Adipocyte (in vitro differentiated cells): ENCODE measurements at places on chromosomes 4 and X.

DNA sequence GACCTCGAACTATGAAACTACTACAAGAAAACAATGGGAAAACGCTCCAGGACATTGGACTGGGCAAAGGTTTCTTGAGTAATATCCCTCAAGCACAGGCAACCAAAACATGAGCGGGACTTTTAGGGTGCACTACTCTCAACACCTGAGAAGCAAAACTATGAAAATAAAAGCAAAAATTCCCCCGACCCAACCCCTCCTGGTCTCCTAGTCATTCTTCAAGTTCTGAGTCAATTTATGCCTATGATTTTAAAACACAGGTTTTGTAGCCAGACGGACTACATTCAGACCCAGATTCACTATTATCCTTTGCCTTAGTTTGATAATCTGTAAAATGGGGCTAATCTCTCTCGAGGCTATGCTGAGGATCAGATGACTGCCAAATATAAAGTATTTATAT, 97.0 kb downstream of the SOWAHB start:
- DNase-seq = no peak

- no peak for DNase-seq
These were observed 30.7 kb upstream of the HPGD start for GRCh38 chr4:174553031-174553430.

GRCh38 chrX:129719931-129720530, 18.7 kb upstream of the XPNPEP2 start:
- no peak for DNase-seq

GRCh38 chr4:24674279-24674678, 89.9 kb upstream of the DHX15 start:
- no peak for DNase-seq

- no peak for DNase-seq
These were observed 10.3 kb upstream of the VSIG4 start for GRCh38 chrX:66050140-66050569.

DNA sequence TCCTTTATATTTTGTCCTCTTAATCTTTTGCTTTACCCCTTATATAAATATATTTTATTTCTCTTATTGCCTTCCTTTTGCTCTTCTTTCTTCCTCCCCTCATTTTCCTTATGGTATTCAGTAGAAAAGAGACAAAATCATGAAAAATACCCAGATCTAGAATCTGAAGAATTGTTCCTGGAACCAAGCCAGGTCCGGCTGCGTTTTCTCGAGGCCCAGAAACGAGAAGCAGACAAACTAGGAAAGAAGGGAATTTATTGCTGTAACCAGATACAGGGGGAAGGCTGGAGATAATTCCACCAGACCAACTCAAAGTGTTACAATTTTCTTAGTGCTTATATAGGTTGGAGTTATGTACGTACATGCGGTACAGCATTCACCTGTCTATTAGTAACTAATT, 328.7 kb downstream of the GABRG1 start:
- no peak for DNase-seq

DNA sequence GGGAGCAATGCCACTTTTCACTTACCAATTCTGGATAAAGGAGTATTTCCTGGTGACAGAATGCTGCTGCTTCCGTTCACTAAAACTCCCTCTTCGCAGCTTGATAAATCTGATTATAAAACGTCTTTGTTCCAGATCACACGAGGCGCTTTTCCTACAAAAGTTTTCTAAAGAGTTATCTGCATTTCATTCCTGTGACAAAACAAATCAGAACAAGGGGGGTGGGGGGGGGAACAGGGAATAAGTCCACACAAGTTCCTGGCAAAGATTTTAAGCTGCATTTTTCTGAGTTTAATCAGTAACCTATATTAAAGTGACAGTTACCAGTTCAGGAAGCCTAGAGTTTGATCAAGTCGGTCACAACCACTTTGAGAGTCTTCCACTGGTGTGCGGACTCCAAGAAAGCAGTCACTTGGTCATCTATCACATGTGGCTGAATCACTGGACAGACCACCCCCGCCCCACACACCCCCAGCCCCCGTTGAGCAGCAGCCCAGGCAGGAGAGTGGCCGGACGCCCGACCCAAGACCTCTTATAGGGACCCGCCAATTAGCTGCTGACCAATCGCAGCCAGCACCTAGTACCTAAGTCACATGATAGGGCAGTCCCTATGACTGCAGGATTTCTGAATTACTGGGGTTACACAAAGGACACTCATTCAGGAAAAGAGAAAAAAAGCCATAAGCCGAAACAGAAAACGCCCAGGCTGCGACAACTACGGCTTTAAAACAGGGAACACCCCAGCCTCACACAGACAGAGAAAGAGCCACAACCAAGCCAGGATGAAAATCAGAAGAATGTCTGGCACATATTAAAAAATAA, 569.3 kb upstream of the DIPK2B start:
- peak; percentile 87 for DNase-seq

DNA sequence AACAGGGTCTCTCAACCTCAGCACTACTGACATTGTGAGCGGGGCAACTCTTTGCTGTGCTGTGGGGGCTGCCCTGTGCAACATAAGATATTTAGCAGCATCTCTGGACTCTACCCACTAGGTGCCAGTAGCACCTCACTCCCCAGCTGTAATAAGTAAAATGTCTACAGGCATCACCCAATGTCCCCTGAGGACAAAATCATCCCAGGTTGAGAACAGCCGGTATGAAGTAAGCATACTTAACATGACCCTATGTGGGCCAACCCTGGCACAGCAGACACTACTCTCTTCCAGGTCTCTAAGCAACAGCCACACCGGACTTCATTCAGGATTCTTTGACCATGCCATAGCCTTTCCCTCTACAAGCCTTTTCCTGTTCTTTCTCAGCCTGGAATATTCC, 10.5 kb upstream of the MGST2 start:
- DNase-seq = peak; percentile 63

- DNase-seq = no peak
These were observed 133.4 kb downstream of the ADGRL3 start for GRCh38 chr4:61333490-61333889.

- DNase-seq = no peak
These were observed 11.5 kb downstream of the IGSF1 start for GRCh38 chrX:131277543-131278136.

DNA sequence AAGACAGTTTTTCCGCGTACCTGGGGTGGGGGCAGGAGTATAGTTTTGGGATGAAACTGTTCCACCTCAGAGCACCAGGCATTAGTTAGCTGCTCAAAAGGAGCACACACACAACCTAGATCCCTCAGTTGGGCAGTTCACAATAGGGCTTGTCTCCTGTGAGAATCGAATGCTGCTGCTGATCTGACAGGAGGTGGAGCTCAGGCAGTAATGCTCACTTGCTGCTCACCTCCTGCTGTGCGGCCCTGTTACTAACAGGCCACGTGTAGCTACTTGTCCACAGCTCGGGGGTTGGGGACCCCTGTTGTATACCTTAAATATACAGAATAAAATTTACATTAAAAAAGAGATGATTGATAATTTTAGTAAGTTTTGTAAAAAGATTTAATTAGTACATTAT, 191.5 kb downstream of the SLC7A11 start:
- DNase-seq = no peak

DNA sequence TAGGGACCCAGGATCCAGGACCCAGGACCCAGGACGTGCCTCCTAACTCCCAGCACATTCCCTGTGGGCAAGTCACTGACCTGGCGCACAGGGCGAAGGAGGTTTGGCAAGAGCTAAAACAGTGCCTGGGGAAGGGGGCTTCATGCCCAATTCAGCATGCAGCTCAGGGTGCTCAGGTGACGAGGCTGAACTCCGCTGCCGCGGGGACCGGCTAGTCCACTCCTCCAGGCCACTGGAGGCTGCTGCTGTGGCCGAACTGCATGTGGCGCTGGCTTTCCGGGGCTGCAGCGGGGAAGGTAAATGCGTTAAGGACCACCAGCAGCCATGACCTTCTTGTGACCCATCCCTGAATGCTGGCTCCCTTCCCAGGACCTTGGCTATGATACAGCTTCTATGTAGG, 4.9 kb upstream of the PIM2 start:
- no peak for DNase-seq

DNA sequence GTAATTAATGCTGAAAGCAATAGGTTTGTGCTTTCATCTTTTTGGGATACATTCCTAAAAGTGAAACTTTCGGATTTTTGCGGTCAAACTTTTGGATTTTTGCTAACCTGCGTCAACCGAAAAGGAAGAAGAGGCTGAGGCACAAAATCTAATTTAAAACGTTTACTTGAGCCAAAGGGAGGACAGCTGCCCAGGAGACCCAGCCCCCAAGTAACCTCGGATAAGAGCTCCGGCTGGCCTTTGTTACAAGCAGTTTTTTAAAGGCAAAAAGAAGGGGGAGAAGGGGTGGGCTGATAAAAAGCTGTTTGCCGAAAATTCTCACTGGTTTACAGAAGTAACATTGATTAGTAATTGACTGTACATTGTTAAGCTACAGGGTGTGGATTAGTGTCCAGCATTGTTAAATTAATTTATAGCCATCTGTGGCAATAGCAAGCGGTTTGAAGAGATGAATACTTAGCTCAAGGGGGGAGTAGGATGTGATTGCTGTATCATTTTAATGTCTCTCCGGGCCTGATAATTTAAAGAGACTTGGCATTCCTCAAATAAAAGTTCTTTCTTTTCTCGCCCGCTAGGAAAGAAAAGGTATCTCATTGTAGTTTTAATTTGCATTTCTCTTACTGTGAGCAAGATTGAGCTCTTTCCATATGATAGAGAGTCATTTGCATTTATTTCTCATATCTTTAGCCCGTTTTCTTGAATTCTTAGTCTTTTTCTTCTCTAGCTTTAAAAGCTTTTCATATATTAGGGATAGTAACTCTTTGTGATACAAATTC, 59.1 kb upstream of the USP9X start:
- peak; percentile 21 for DNase-seq

DNA sequence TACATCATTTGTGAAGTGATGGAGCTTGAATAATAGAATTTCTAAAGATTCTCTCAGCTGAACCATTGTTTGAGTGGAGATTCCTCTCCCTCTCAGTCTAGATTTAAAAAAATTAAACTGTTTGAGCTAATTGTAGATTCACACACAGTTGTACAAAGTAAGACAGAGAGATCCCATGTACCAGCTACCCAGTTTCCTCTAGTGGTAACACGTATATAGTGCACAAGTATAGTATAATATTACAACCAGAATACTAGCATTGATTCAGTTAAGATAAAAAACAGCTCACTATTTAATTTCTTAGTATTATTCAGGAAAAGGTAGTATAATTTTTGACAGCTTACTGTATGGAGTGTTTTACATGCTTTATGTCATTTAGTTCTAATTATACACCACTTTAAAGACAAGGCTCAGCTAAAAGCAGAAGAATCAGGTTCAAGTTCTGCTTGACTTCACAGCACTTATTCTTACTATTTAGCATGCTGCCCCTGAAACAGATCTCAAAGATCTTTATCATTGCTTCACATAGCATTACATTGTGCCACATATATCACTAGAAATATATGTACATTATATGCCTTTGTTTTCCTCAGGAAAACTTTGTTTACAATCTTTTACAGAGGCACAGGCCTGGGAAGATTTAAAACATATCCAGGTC, 136.1 kb downstream of the SNCA start:
- peak; percentile 29 for DNase-seq

DNA sequence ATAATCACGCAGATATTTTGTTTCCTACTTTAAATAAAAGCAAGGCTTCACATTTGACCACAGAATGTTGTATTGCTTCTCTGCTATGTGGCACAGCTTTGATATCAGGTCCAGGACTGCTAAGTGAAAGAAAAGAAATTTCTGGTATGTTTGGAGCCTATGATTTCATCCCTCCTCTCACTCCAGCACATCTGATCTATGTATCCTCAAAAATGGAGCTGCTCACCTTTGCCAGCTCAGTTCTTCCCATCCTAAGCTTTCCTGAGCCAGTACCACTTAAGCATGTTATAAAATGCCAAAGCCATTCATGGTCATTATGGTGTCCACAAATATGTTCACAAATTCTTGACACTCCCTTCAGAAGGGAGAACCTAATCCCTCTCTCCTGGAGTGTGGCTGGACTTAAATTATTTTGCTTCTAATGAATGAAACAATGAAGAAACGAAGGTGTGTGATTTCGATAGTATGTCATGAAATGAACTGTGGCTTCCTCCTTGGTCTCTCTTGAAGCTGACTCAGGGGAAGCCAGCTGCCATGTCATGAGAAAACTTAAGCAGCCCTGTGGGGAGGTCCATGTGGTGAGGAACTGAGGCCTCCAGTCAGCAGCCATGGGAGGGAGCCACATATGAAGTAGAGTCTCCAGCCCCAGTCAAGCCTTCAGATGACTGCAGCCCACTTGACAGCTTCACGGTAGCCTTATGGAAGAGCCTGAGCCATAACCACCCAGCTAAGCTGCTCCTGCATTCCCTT, 207.7 kb downstream of the MGST2 start:
- DNase-seq = peak; percentile 25

DNA sequence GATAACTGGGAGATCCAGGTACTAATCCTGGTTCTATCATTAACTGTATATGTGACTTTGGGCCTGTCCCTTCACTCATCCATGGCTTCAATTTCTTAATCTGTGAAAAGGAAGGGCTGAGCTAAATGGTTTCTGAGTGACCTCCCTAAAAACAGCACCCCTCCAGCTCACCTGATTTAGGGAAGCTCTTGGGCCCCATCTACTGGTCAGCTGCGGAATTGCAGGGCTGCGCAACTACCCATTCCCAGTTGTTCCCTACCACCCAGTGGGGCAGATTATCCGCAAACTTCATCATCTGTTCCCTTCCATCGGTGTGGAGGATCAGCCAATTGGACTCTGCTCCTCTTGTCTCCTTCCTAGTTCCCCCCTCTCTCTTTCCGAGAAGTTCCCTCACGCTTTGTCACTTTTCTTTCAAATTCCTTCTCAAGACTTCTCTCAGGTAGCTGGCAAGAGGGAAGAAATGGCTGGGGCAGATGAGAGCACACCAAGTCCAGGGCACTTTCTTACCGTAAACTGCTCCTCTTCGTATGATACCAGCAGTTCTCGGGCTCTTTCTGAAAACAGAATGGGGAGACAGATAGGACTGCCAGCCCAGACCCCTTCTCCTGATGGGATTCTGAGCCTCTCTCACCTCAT, 5.8 kb downstream of the LAS1L start:
- peak; percentile 60 for DNase-seq

DNA sequence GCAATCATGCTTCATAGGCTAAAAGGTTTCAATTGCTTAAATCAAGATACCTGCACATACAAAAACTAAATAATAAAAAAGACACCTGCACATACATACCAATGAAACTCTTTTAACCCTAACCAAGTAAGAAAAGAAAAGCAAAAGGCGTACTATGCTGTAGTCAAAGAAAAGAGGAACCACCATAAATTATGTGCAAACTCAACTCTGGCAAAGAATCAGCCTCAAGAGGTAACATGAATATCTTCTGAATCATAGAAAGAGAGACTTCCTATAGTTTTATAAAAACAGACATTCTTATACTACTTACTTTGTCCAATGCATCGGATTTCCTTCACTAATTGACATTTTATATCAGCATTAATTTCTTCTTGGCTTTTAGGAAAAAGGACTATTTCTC, 29.3 kb downstream of the MMGT1 start:
- no peak for DNase-seq

GRCh38 chr4:162497564-162498167, 333.9 kb upstream of the FSTL5 start:
- DNase-seq = peak; percentile 83

- no peak for DNase-seq
These were observed 166.5 kb downstream of the TBX22 start for GRCh38 chrX:80181079-80181478.
